ENCODE measurements at places on chromosomes 13 and 19.

- DNase-seq, result no peak
These were observed 257.0 kb downstream of the ENOX1 start for GRCh38 chr13:43529796-43530195.

DNA sequence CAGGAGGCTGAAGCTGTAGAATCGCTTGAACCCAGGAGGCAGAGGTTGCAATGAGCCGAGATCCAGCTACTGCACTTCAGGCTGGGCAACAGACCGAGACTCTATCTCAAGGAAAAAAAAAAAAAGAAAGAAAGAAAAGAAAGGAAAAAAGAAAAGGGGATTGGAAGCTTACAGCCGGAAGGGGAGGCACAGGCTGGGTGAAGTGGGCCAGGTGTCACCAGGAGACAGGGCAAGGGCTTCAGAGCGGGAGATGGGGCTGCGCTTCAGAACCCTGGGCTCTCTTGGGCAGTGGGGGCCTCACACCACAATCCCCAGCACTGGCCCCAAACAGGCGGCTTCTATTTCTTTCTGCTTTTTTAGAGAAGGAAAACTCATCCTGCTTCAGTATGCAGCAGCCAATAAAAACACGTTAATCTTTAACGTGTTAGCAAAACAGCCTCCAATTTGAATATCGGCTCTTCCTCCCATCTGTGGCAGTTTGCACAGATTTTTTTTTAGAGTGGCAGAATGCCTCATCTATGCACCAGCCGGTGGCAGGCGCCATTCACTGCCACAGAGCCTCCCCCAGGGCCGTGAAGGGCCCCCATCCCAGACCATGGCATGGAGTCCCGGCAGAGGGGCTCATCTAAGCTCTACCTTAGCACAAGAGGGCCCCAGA is 46.6 kb upstream of the C19orf12 start:
- no peak for DNase-seq

DNA sequence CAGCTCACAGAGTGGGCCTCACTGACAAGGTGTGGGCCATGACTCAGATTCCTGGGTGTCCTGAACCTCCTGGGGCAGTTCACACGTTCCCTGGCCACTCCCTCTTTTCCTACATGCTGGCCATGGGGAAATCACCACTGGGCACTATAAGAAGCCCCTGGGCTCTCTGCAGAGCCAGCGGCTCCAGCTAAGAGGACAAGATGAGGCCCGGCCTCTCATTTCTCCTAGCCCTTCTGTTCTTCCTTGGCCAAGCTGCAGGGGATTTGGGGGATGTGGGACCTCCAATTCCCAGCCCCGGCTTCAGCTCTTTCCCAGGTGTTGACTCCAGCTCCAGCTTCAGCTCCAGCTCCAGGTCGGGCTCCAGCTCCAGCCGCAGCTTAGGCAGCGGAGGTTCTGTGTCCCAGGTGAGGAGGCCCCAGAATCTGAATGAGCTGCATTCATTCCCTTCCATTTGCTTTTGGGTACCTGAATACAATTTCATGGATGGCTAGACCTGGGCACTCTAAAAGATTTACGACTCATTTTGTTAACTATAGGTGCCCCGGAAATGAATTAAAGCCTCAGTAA is at the start of gene OLFM4:
OLFM4 (plus strand) TSS at position 177 of the 567 bp plus-strand sequence; CDS start at position 201, 24 bp downstream.
- no peak for DNase-seq

DNA sequence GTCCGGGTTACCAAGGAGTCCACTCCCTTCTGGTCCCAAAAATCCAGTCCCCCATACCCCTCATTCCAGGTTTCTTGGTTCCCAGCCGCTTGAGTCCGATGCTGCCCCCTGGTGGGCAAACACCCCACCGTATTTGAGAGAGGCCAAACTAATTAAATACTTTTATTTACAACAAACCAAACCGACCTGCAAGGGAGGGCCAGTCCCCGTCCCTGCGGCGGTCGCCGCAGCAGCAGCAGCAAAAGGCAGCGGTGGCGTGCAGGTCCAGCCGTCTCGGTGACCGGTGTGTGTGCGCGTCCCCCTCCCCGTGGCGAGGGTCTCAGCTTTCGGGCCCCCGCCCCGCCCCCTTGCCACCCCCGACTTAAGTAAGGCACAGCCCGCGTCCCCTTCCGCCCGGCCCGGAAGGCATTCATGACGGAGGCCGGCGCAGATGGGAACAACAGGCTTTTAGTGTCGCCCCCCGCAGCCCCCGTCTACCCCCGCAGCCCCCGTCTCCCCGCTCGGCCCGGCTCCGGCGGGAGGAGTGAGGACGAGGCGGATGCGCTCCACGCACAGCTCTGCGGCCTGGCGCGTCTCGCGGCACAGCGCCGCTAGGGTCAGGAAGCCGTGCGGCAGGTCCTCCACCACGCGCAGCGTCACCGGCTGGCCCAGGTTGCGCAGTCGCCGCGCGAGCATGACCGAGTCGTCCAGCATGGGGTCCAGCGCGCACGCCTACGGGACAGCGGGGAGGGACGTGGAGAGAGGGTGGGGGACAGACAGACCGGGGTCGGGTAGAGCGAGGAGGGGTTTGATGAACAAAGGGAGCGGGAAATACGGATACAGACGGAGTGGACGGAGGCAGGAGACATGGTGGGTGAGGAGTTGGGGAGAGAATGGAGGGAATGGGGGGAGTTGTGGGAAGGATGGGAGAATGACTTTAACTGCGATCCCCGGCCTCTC is 11.5 kb upstream of the CNFN start:
- DNase-seq, result peak; percentile 59

DNA sequence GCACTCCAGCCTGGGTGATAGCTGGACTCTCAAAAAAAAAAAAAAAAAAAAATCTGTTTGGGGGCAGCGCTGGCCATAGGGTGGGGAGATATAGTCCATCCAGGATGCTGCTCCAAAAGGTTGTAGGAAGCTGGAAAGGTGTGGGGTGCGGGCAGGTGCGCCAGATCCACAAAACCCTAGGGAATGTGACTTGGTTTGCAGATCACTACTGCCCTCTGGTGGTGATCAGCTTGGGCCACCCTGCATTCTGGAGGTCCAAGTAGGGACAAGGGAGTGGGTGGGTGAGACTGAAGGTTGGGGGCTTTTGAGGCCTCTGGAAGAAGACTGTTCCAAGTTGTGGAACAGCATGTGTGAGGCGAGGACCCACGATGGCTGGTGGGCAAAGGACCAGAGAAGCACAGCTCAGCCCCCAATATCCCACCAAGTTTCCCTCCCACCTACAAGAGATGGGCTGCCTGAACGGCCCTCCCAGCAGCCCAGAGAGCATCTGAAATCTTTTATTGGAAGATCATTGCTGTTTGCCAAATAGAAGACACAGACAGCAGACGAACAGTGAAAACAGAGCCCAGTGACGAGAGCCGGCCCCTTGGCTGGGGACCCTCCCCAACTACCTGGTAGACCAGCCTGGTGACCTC is 10.4 kb upstream of the TYK2 start:
- DNase-seq, result no peak

Data from caudate nucleus (tissue), 63 donors.